Stimulated activated CD4-positive, alpha-beta T cell treated with anti-CD3 and anti-CD28 coated beads, Interleukin-12 subunit alpha, Interleukin-12 subunit beta, amount 100 ng/mL, for 4 hours (primary cell): ENCODE measurements at places on chromosomes 13 and 19.
A peak's percentile ranks its signal among the peaks of the same experiment; 100 is the strongest.

DNA sequence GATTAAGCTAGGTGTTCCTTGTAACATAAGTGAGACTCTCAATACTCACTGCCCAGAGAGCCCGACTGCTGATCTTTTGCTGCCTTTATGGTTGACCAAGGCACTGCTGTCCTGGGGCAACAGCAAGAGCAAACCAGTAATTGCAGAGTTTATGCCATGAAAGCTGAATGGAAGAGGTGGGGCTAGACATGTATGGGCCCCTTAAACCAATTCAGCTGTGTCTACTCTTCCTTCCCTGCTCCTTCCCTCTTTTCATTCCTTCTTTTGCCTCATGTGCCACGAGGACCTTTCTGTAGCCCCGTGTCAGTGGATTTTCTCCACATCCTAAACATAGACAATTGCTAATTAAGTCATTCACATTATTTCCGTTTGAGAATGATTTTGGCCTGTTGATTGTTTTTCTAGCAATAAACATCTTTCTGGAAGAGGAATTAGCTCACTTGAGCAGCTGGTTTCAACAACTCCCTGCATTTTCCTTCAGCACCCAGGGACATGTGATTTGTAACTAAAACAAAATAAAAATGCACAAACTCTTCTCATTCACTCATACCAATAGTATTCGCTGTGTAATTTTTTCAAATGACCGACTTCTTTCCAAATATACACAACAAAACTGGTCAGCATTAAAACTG, 40.5 kb downstream of the RAP2A start:
- DNase-seq = no peak

DNA sequence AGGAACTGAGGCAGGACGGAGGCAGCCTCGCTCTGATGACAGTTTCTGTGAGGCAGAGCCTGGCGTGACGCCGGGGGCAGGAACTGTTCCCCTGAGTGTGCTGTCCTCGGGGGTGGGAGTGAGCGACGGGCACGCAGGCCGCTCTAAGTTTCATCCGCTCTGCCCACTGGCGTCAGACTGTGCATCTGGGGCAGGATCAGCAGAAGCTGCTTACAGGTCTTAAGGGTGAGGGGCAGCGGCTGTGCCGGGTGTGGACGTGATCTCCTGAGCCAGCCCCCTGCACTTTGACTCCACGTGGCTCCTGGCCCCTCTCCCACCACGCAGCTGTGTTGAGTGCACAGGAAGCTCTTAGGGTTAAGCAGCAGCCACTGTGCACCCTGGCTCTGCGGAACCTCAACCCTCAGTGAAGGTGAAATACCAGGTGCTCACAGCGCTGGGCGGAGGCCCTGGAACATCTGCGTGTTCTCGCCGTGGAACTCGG, 1.5 kb downstream of the GRK1 start:
- no peak for DNase-seq

DNA sequence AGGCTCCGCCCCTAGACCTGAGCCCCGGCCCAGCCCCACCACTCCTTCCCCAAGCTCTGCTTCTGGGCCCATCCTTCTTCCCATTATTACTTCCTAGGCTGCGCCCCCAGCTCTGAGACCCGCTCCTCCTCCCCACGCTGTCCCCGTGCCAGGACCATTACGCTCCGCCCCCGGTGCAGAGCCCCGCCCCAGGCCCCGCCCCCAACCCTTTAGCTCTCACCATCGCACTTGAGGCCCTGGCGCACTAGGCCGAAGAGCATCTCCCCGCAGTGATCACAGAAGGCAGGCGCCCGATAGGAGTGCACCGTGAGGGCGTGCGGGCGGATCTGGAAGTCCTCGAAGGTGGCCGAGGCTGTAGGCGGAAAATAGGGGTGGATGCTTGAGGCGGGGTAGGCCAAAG, 6.2 kb downstream of the PRKD2 start:
- DNase-seq = peak; percentile 22

GRCh38 chr19:1000095-1000494, at the start of gene GRIN3B:
TSS of gene GRIN3B (plus strand) at chr19:1000419. CDS start at chr19:1000438, 19 bp downstream.
- peak; percentile 66 for DNase-seq

DNA sequence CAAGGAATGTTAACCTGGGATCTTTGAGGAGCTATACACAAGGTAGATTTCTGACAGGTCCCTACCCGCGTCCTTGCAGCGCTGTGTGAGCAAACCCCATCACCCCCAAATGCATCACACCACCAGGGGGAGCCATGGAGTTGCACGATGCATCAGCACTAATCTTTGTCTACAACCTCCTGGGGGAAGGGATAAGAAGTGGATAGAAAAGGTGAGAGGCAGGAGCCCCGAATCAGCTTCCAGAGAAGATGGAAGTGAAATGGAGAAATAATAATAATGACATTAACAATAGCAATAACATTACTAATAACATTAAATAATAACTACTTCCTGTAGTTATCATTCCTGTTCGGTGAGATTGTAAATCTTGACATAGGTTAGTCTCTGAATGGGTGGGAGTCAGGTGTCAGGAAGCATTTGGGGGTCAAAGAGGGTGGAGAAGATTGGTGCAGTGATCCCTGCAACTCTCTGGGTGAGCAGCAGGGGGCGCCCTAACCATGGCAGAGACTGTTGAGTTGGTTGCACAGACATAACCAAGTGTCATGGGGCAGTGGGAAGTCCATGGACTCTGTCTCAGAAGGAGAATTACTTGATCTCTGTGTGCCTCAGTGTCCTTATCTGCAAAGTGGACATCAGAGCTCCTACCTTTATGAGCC, 16.5 kb downstream of the SIGLEC7 start:
- DNase-seq = peak; percentile 78

DNA sequence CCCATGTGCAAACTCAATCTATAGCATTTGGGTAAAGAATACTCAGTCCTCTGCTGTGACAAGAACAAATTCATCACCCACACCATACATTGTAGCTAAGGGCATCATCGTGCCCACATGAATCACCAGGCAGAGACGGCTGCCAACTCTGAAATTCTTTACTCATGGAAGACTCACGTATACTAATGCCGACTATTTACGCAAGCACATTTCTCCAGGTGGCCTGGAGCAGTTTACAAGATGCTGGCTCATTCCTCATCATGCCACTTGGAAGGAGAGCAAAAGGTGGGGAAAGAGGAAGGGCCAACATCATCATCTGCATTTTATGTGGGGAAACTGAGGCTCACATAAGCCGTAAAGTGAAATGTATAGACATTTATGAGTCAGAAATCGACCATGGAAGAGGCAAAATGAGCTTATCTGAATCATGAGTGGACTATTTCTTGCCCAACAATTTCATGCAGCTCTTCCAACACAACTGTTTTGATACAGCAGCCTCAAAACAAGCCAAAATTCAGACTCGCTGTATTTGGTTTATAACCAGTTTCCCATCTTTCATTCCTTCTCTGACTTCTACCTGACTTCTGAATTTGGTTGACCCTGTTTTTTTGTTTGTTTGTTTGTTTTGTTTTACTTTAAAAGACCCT, 213.9 kb upstream of the SERP2 start:
- no peak for DNase-seq

GRCh38 chr13:35953537-35954206, 177.5 kb downstream of the DCLK1 start:
- DNase-seq = no peak

DNA sequence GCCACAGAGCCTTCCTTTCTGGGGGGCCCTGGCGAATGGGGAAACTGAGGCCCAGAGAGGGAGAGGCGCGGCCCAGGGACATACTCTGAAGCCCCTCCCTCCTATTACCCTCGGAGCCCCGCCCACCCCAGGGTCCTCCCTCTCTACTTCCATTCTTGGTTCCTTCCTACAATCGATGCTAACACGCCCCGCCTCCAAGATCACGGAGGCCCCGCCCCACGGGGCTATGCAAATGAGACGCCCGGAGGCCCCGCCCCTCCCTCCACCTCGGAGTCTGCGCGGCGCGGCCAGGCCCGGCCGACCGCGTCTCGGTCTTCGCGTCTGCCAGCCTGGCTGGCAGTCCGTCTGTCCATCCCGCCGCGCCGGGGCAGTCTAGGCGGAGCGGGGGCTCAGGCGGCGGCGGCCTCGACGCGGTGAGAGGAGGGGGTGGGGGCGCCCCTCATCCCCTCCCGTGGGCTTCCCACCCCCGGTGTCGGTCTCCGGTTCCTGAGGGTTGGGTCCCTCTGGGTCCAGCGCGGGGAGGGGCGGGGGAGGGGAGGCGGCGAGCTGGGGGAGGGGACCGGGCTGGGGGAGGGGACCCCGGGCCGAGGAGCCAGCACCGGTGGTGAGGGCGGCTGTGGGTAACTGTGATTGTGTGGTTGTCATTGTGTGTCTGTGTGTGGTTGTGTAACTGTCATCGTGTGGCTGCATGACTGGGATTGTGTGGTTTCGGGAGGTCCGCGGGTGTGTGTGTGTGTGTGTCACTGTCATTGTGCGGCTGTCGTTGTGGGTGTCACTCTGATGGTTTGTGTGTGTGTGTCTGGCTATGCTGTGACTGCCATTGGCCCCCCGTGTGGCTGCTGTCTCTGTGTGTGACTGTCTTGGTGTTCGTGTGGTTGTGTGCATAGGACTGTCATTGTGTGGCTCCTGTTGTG, at the start of gene PLPPR2:
Gene PLPPR2, plus strand, starts transcription at position 273 of the 914 bp plus-strand sequence. CDS start 2,242 bp downstream, outside the sequence.
- DNase-seq = peak; percentile 79

DNA sequence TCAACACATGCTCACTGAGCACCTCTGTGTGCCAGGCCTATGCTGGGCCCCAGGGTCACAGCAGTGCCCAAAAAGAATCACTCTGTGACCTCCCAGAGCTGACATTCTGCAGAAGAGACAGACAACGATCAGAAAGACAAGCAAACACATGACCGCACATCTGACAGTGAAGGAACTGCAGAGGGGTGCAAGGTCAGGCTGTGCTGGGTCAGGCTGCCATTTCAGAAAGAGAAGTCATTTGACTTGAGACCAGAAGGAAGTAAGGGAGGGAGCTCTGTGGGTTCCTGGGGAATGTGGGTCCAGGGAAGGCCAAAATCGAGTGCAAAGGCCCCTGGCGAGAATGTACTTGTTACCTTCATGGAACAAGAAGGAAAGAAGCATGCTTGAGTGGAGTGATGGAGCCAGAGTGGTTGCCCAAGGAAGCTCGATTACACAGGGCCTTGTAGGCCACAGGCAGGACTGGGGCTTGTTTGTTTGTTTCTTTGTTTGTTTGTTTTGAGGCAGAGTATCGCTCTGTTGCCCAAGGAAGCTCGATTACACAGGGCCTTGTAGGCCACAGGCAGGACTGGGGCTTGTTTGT, 11.4 kb upstream of the CD22 start:
- DNase-seq = no peak

GRCh38 chr19:22604571-22605274, 29.4 kb upstream of the ZNF492 start:
- no peak for DNase-seq

DNA sequence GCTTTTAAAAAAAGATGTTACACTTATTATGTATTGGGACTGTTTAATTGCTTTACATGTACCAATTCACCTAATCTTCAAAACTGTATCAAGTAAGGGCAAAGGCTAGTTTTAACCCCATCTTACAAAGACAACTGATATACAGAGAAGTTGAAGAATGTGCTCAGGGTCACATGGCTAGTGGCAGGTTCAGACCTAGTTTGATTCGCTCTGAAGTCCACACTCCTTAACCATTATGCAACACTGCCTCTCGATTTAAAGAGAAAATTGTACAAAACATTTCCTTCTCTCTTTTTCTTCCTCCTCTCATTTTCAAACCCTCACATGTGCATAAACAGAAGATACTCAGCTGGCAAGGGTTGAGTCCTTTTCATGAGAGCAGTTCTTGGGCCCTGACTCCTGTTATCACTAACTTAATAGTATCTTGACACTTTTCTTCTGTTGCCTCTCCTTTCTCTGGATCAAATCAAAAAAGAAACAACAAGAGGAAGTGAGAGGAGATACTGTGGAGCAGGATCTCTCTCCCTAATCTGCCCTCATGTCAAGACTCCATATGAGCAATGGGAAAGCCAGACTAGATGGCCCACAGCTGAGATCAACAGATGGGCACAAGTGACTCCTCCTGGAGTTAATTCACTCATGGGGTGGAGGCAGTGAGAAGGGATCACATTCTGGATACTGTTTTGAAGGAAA, 19.0 kb upstream of the N4BP2L1 start:
- no peak for DNase-seq

- no peak for DNase-seq
Observed at GRCh38 chr19:11692127-11692790, 46.5 kb downstream of the ZNF823 start.

GRCh38 chr13:89748716-89749115, 1598.8 kb upstream of the MIR17HG start:
- no peak for DNase-seq

DNA sequence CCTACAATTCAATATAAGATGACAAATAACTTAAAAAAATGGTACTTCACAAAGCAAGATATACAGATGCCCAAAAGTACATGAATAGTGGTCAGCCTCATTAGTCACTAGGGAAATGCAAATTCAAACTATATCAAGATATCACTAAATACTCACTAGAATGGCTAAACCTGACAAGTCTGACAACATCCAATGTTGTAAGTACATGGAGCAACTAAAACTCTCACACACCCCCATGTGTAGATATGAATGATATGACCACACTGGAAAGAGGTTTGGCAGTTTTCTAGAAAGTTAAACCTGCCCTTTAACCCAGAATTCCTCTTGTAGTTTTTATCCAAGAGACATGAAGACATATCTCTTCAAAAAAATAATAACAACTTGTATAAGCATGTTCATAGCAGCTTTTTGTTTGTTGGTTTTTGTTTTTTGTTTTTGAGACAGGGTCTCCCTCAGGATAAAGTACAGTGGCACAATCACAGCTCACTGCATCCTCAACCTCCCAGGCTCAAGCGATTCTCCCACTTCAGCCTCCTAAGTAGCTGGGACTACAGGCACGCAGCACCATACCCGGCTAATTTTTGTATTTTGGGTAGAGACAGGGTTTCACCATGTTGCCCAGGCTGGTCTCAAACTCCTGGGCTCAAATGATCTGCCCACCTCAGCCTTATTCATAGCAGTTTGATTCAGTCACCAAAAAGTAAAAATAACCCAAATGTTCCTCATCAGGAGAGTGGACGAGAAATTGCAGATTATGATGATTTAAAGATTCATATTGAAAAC, 55.1 kb downstream of the RFX2 start:
- no peak for DNase-seq

DNA sequence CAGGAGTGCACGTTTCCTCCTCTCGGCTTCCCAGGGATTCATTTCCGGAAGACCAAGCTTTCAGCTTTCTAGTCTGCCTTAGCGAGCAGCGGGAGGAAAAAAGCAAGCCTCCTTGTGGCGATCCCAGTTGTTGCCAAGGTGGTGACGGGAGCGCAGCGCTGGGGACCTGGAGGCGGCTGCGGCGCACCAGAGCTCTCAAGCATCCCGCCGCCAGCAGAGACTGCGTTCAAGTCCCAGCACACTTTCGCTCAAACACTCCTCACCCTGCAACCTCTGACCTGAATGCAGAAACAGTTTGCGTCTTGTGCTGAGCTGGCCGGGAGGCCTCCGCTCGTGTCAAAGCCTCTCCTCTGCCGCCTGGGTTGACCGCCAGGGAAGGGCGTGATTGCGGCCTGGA, 4.9 kb downstream of the GSX1 start:
- DNase-seq = no peak
